ENCODE measurements at places on chromosomes 11 and 22.

- no peaks in the 10 kb centered on the region for H3K27me3 ChIP-seq
- no peak overlapping the region for H3K4me3 ChIP-seq
- no peak for DNase-seq
- no peaks in the 10 kb centered on the region for H3K36me3 ChIP-seq
- no peaks in the 10 kb centered on the region for H3K4me1 ChIP-seq
Measured at GRCh38 chr11:90630176-90630575, 407.3 kb upstream of the CHORDC1 start.

DNA sequence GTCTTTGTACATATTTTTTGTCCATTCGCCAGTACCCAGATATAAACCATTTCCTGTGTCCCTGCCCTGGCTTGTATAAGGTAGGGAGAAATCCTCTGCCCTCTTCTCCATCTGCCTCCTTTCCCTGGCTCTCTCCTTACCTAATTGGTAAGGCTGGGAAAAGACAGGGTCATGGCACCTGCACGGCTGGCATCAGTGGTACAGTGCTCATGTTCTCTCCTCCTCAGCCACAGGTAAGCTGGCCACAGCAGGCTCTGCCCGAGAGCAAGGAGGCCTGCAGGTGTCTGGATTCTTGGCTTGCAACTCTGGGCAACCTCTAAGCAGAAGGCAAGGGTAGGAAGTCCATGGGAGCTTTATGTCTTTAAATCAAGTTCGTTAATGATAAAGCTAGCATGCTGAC, 419.9 kb downstream of the BUD13 start:
- peaks cover 2% of the 10 kb centered on the region for H3K27me3 ChIP-seq
- no peaks in the 10 kb centered on the region for H3K4me1 ChIP-seq
- H3K36me3 ChIP-seq = no peaks in the 10 kb centered on the region
- no peak overlapping the region for H3K4me3 ChIP-seq
- no peak overlapping the region for H3K27ac ChIP-seq
- no peak for DNase-seq

DNA sequence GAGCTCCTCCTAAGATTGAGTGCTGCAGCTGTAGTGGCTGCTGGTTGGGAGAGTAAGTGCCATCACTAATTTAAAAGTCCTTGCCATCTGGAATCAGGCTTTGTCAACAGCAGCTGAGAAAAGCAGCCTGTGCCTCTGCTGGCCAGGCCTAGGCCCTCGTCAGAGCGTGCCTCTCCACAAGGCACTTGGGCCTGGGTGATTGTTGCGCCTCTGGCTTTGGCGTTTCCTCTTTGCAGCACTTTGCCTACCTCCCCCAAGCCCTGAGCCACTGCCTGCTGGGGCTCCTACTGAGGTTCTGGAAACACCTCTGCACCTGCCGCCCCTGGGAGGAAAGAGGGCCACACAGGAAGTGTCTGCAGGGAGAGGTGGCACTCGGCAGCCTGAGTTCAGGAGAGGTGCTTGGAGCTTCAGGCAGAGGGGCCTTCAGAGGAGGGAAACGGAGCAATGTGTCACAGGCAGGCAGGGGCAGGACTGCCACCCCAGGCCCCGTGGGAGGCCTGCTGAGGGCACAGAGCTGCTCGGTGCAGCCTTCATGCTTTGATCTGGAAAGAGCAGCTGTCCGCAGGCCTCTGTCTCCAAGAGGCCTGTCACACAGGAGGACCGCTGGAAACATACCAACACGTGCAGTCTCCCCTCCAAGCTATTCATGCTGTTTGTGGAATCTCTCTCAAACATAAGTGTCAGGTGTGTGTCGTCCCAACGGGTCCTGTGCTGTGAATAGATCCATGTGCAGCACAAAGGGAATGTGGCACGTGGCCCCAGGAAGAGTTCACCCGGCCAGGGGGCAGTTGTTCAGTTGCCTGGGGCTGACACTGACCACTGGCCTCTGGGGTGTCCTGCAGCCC, 61.5 kb upstream of the EMID1 start:
- no peaks in the 10 kb centered on the region for H3K36me3 ChIP-seq
- DNase-seq = no peak
- no peak overlapping the region for H3K27ac ChIP-seq
- no peak overlapping the region for H3K4me3 ChIP-seq
- H3K4me1 ChIP-seq = no peaks in the 10 kb centered on the region

- H3K36me3 ChIP-seq = peaks cover 10% of the 10 kb centered on the region
- H3K4me1 ChIP-seq = peaks cover 85% of the 10 kb centered on the region
- peak overlapping the region; percentile 61 for H3K27ac ChIP-seq
- DNase-seq = no peak
- H3K27me3 ChIP-seq = no peaks in the 10 kb centered on the region
- H3K4me3 ChIP-seq = no peak overlapping the region
Measured at GRCh38 chr11:128346804-128347203, 240.6 kb downstream of the ETS1 start.

DNA sequence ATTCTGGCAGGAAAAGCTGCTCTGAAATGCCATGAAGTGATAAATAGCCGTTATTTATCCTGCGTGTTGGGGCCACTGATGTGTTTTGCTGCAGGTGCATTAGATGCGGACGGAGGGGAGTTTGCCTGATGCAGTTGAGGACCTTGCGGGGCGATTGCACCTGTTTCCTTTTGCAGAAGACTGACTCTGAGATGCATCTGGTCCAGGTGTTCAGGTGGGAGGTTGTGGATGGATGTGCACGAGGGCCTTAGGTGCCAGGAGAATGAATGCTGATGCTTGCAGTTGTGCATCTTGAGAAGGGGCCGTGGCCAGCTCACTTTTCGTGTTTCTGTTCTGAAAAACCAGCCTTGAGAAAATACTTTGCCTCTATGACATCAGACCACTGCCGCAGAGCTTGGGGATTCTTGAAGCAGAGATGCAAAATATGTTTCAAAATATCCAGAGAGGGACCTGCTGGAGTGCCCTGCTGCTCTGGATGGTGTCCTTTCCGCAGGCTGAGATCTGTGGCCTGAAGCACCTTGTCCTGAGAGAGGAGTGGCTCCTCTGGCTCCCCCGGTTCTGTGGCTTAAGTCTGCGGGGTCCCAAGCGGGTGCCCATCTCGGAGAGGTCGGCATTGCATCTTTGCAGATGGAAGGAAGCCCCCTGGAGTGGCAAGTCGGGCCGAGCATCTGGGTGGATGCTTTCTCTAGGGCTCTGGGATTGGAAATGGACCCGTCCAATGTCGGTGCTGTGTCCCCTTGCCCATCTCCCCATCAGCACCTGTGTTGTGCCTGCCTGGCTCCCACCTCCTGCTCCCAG, 1031.1 kb downstream of the TBC1D22A start:
- no peaks in the 10 kb centered on the region for H3K27me3 ChIP-seq
- H3K36me3 ChIP-seq = no peaks in the 10 kb centered on the region
- H3K4me1 ChIP-seq = no peaks in the 10 kb centered on the region
- H3K4me3 ChIP-seq = no peak overlapping the region
- H3K27ac ChIP-seq = no peak overlapping the region
